Renal cortical epithelial cell (primary cell): ENCODE measurements at places on chromosomes 7 and 10. TPM values are rescaled to one million over a fixed set of nuclear protein-coding genes. Genes with fewer than 3 reads are reported as not detected.

The ANKMY2 gene
- 35.4 and 52.0 TPM in 2 replicates for total RNA-seq

The SLC16A9 gene
- total RNA-seq, result 1.0 and 1.1 TPM in 2 replicates

The SPDYE6 gene
- not detected in 2 replicates for total RNA-seq

The WNT8B gene
- not detected in 2 replicates for total RNA-seq

GRCh38 chr7:134351424-134351823, 34.7 kb upstream of the SLC35B4 start:
- peak; percentile 55 for DNase-seq

GRCh38 chr10:78776756-78777155, 292.0 kb upstream of the ZMIZ1 start:
- no peak for DNase-seq

GRCh38 chr10:71696628-71697326, 22.8 kb downstream of the C10orf105 start:
- no peak for DNase-seq

DNA sequence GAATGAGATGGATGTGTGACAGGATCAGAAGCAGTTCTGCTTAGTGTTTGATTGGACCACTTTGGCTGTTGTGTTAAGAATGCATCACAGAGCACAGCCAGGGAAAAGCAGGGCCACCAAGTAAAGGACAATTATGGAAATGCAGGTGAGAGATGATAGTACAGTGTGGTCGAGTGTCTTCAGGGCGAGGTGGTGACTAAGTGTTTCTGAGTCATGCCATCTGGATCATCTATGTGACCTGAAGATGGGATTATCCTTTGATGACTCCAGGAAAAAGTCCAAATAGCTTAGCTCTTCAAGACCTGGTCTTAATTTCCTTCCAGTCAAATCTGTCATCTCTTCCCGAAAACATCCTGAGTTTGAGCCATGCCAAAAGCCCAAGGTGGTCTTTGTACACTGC, 523.2 kb upstream of the IGFBP3 start:
- no peak for DNase-seq

DNA sequence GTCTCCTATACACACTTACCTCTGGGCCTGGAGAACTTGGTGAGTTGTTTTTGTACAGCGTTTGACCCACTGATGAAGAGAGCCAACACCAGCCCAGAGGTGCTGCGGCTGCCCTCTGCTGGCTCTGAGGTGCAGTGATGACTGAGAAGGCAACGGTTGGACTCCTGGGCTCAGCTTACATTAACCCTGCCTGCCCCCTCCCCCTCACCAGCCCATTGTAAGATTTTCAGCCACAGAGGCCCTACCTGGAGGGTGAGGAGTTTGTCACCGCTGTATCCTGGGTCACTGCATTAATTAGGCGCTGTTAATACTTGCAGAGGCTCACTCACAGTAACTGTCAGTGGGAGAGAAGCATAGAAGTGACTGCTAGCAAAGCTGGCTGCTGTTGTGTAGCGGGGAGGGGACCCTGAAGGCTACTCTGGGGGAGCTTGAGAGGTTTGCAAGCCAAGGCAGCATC, 19.0 kb upstream of the ANKRD2 start:
- DNase-seq, result peak; percentile 61

DNA sequence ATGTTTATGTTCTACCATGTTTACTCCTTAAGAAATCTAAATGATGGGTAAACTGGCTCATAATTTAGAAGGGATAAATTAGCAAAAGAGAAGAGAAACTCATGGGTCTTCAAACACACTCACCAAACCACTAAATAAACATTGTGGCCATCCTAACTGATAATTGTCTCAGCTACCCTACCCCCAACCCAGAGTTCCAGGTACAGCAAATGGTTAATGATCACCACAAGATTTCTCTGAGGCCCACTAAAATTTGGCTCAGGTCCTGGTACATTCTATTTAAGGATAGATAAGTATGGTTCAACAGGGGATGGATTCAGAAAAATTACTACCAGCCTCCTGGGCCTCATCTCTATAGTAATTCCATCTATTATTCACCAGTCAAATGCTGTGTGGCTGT, 21.4 kb downstream of the SLC25A13 start:
- peak; percentile 64 for DNase-seq

DNA sequence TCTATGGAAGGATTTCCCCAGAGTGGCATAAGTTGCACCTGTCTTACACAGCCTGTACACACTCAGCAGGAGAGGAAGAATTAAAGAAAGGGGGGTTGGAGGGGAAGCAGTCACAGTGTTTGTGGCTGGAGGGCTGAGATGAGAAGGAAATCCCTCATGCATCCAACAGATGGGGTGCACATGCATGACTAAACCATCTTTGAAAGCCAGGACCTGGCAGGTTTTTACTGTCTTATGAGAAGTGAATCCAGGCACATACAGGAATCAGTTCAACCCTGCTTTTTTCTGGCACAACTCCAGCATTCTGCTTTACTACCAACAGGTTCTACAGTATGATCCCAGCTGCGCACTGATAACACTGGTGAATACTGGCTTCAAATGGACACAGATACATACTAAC, 107.7 kb downstream of the CACNA2D1 start:
- DNase-seq, result peak; percentile 38

- no peak for DNase-seq
Observed at GRCh38 chr7:35253460-35253709, 515 bp downstream of the TBX20 start.

- DNase-seq, result no peak
Observed at GRCh38 chr7:70812511-70812910, 319.4 kb upstream of the GALNT17 start.

DNA sequence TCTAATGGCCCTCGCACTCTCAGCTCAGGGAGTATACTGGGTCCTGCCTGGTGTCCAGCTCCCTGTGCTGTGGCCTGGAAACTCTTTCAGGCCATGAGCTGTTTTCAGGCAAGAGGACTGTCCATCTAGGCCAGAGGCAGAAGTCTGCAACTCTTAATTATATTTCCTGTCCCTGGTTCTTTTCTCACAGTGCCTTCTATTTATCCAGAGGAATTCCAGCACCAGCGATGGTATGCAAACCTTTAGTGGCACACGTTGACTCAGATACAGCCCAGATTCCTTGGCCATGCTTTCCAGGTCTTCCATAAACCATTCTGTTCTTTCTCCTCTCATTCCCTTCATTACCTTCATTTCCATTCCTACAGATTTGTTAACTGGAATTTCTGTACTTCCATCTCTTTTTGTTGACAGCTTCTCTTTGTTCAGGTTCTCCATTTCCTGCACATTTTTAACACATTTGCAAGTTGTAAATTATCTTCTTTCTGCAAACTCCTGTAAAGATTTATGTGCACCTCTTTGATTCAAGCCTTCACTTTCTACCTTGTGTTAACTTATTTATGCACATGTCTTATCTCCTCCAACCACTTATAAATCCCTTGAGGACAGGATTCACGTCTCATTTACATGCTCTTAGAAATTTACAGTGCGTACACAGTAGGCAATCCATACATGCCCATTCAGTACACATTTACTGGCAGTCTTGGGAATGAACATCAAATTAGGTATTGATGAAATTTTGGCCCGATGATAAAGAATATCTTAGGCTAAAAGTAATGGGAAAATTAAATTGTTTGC, 172.1 kb downstream of the CELF2 start:
- DNase-seq, result no peak

DNA sequence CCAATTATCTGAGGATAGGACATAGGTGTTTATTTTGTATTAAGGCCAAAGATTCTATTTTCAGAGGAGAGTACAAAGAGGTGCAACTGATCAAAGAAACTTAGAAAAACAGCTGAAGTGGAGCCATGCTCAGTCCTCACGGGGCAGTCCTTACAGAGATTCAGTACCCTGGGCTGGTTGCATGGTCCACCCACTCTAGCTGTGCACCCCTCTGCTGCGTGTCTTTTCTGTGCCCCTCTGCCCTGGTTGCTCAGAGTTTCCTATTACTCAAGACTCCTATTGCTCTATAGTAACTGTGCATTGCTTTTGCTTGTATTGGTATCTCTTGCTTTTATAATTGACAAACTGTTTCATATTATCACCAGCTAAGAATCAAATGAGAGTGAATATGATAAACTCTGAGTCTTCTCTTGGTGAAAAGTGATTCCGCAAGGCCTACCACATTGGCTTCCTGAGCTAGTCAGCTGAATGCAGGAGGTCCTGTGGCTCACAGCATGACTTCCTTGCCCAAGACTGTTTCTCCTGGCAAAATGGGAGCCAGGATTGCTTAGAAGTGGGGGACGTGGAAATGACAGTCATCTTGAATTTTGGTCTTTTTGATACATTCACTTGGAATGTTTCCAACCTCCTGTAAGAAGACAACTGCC, 137.0 kb downstream of the GLCCI1 start:
- DNase-seq, result no peak

- DNase-seq, result no peak
Observed at GRCh38 chr10:8327140-8327423, 272.6 kb downstream of the GATA3 start.

DNA sequence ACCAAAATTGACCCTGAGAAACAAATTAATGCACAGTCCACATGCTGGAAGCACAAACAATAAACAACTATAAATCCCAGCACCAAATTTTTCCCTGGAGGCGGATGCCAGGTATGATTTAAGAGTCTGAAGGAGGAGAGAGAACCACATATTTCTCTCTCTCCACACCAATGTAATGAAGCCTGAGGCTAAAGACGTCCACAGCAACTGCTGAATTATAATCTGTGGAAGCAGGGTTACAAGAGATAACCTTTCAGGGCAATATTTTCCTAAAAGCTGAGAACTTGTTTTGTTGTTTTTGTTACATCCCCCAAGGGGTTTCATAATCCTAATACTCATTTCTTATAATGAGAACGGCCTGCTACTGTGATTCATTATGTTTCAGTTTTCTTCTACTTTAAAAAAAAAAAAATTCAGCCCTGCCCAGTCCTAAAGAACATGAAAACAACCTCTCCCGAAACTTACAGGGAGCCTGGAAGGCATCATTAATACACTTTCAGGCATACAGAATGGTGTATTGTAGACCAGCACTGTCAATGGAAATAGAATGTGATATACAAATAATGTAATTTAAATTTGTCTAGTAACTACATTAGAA, 48.5 kb upstream of the ABLIM1 start:
- DNase-seq, result no peak

GRCh38 chr7:143419880-143420279, 11.2 kb upstream of the EPHA1 start:
- peak; percentile 49 for DNase-seq

DNA sequence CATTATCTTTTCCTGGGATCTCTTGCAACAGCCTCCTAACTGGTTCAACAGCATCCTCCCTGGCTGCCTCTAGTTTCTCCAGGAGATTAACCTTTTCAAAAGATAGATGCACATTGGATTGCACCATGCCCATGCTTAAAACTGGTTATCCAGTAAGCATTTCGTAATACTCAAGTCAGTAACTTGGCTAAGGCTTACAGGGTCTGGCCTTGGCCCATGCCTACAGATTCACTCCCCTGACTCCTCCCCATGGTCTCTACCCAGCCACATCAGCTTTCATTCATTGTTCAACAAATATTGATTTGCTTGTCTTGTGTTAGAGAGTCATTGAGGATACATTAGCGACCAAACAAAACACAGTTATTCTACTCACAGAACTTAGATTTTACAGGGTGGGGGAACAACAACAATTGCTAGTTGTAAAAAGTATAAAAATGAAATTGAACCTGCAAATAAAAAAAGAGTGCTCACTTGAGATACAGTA, 1.8 kb upstream of the KIF20B start:
- peak; percentile 58 for DNase-seq

- no peak for DNase-seq
Observed at GRCh38 chr10:16566202-16566805, 44.6 kb upstream of the C1QL3 start.

DNA sequence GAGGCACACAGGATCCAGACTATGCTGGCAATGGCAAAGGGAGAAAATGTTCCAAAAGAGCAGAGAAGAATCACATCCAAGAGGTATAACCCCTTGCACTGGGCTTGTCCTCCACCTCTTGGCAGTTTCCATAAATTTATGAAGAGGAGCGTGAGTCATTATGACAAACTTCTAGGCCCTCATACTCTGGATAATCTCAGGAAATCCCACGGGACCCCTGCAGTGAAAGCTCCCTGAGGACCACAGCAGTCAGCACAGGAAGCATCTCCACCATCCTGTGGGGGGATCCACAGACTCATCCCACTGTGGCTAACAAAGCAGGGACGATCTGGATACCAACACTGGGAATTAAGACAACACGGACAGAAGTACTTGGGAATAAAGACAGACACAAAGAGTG, 30.3 kb upstream of the GPAM start:
- DNase-seq, result no peak

DNA sequence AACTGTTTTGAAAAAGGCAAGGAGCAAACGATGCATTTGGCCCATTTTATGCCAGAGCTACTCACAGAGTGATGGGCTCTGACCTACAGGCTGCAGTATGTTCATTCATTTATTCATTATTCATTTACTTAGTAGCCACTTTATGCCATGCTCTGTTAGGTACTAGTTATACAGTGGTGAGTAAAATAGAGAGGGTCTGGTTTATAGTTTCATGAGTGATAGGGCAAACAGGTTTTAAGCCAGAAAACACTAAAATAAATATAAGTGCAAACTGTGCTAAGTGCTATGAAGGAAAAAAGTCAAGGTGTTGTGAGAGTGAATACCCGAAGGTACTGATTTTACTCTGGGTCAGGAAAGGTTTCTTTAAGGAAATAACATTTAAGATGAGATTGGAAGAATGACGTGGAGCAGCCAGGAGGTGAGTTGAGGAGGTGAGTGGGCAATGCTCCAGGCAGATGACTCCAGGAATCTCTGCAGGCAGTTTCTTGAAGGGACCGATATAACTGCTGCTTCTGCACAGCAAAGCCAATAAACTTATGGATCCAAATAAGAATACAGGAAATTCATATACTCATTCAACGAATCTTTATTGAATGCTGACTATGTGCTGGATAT, 56.9 kb upstream of the FAM133B start:
- DNase-seq, result peak; percentile 82
